Hippocampal formation (tissue), 2 donors: ENCODE measurements at places on chromosomes 7 and 10.

DNA sequence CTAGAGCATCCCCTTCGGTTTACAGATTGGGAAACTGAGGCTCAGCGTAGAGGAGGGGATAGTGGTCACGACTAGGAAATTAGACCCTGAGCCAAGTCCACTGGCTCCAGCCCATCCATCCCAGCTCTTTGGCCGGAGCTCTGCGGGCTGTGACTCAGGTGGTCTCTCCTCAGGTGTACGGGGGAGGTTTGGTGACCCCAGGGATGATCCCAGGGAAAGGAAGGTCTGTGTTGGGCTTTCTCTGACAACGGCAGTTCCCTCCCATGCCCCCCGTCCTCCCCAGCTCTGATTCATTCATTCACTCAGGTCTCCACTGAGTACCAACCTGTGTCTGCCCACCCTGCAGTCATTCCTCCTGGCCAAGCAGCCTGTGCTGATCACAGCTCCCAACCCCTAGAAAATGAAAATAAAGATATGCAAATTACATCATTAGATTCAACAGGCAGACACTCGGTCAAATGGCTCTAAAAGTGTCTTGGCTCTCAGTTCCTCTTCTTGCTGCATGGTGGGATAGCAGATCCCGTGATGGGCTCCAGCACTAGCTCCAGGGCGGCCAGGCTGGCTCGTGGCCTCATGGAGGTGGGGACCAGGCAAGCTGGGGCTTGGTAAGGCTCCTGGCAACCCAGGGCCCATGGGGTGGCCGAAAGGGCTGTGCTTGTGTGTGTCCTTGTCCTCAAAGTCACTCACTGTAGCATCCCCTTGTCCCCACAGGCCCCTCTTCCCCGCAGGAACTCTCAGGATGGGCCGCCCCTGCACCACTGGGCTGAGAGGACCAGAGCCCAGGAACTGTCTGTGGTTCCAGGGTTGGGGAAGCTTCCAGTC lies 37.8 kb downstream of the CLRN3 start:
- DNase-seq: no peak

DNA sequence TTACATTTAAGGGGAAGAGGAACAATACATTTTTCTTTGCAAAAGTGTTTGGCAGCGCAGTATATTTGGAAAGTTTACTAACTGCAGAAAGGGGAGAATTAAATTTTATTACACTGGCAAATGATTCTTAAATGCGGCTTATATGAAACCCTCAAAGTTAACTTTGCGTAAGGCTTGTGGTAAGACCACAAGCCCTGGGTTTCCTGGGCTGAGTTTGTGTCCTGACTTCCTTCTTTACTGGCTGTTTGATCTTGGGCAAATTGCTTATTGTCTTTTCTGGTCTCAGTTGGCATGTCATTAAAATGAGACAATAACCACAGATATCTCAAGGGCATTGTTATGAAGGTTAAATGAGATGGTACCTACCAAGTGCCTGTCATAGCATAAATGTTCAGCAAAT lies 106.8 kb downstream of the GLRX3 start:
- DNase-seq: no peak

DNA sequence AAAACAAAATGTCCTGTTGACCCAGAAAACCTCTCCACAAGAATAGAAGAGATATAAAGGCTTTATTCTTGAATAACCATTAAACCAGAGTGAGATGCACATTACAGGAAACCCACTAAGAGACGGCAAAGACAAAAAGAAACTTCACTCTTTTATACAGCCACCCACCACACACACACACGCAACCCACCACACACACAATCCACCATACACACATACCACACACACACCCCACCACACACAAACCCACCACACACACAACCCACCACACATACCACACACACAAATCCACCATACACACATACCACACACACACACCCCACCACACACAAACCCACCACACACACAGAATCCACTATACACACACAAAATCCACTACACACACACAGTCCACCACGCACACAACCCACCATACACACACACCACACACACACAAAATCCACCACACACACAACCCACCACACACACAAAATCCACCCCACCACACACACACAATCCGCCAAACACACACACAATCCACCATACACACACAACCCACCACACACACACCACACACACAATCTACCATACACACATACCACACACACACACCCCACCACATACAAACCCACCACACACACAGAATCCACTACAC lies 9.5 kb upstream of the REPIN1 start:
- DNase-seq: no peak

DNA sequence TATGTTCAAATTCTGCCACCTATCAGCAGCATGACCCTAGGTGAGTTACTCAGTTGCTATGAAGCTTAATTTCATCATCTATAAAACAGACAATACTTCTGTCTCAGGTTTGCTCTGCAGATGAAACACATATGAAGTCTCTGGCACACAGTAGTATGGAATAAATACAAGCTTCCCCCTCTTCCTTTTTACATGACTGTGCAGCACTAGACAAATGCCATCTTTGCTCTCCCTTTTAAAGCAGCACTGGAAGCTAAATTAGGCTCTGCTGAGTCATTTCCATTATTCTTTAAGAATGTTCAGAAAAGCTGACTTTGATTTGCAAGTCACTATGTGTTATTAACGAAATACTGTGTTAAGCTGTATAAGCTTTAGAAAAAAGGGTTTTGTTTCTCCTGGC lies 40.7 kb upstream of the ANAPC16 start:
- DNase-seq: no peak

DNA sequence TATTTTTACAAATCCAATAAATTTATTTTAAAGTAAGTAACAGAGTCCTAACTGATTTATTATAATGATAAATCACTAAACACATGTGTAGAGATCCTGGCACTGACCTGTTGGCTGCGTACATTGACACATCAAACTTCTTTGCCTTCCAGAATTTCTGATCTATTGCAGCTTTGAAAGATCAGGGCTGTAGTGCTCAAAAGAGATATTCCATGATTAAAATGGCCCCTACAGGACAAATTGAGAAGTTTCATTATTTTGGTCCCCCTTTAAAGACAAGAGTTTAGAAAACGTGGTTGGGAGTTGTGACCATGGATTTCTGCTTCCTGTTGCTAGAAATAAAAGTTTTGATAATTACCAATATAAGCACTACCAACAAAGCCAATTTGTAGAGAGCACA lies 87.7 kb upstream of the PDK4 start:
- DNase-seq: no peak

GRCh38 chr7:124720195-124720594 lies 45.4 kb downstream of the GPR37 start:
- no peak for DNase-seq

GRCh38 chr7:157864911-157865310 lies 528.1 kb downstream of the DNAJB6 start:
- no peak for DNase-seq

GRCh38 chr10:28938745-28939144 lies 261.4 kb downstream of the BAMBI start:
- DNase-seq: no peak

- no peak for DNase-seq
Observed at GRCh38 chr7:138352570-138353461, 107.2 kb upstream of the TRIM24 start.

- DNase-seq: no peak
Observed at GRCh38 chr7:133941496-133941895, 185.6 kb upstream of the LRGUK start.

GRCh38 chr7:126842451-126842850 lies 410.3 kb downstream of the GRM8 start:
- DNase-seq: no peak

DNA sequence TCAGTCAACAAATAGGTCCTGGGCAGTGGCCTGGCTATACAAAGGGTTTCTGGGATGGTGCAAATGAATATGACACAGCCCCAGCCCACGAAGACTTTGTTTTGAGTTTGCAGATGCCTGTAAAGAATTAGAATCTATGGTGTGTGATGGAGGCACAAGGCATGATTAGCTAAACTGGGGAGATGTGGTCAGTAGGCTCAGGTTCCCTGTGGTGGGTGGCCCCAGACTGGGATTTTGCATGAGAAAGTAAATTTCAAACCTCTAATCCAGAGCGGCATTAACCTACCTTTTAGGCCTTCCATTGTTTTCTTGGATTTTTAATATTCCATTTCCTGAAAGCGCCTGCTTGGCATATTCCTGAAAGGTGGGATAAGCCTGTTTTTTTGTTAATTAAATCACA lies 6.4 kb upstream of the CPA5 start:
- no peak for DNase-seq

GRCh38 chr7:157930926-157931466 lies 594.2 kb downstream of the DNAJB6 start:
- DNase-seq: no peak
